ENCODE measurements at places on chromosomes 4 and X. TPM values are rescaled to one million over a fixed set of nuclear protein-coding genes. Genes with fewer than 3 reads are reported as not detected.

Gene SSX1
- not detected for polyA plus RNA-seq

DNA sequence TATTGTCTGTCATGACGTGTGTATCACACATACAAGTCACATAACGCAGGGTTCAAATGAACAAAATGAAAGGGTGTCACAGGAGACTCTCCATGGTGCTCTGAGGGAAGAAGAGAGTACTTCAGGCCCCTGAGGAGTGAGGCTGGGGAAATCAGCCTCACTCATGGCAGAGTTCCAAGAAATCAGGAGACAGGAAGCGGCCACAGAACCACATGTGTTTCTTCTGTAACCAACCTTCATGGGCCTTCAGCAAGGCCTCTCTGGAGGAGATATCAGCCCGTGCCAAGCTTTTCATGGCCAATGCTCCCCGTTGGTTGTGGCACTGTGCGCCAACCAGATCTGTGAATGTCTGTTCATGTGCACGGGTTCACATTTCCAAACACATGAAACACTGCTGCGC is 76.0 kb downstream of the NAT8L start:
- peak; percentile 49 for DNase-seq

DNA sequence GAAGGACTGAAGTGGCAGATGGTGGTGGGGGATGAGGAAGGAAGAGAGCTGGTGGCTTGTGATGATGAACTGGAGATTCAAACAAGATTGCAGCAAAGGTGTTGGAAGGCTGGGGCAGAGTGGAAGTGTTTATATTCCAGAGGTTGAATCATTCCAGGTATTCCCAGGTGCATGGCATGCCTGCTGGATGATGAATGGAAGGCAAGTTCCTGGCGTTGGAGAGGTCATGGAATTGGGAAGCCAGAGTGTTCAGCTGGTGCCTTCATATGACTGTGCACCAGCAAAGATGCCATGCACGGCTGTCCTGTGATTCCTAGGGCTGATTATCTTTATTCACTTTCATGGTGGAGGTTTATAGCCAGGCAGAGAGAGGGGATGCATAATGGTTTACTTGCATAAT is 135.8 kb upstream of the PUDP start:
- no peak for DNase-seq

Gene CLDN2
- polyA plus RNA-seq, result 0.03 TPM

DNA sequence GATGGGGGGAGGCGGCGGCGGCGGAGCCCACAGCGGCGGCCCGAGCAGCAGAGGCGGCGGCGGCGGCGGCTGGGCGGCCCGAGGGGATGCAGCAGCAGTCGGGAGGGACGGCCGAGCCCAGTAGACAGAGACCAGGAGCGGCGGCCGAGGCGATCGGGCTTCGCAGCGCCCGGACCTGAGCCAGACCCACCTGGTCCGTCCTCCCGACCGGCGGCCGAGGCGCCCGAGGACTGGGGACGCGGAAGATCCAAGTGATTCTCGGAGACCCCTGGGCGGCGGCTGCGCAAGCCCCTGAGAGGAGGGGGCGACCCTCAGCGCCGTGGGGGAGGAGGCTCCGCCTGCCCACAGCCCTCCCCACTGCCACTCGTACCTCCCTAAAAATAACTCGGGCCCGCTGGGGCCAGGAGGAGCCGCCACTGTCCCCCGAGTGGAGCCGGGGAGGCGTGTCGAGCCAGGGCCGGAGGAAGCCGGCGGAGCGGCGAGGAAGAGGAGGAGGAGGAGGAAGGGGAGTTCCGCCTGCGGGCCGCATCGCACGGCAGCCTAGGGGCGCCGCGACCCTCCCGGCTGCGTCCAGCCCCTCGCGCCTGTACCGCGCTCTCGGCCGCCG is 608 bp downstream of the RAPGEF2 start:
- peak; percentile 13 for DNase-seq

DNA sequence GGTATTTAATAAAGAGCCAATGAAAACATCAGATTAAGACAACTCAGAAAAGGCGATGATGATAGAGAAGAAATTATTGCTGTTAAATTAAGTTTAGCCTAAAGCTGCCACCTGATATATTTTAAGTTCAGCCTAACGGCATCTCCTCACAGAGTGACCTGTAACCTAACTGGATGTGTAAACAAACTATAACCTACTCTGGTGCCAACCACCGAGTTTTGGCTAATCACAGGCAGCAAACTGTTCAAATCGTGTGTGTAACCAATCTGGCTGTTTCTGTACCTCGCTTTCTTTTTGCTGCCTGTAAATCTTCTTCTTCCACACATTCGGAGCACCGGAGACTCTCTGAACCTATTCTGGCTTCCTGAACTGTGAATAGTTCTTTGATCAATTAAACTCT is 37.8 kb upstream of the MED14 start:
- no peak for DNase-seq

DNA sequence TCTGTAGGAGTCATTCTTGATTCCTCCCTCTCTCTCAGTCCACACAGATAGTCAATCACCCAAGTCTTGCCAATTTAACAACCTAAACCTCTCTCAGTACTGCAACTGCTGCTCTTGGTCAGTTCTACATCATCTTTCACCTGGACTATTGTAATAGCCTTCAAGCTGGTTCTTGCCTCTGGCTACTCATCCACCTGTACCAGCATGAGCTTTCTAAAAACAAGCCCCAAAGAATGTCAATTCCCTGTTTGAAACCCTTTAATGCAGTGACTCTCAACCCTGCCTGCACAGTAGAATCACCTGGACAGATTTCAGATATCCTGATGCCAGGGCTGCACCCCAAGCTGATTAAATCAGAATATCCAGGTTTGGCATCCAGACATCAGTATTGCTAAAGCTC is 48.3 kb downstream of the VGLL1 start:
- DNase-seq, result no peak

GRCh38 chr4:172631832-172632231 is 536.8 kb upstream of the GALNT7 start:
- DNase-seq, result no peak

DNA sequence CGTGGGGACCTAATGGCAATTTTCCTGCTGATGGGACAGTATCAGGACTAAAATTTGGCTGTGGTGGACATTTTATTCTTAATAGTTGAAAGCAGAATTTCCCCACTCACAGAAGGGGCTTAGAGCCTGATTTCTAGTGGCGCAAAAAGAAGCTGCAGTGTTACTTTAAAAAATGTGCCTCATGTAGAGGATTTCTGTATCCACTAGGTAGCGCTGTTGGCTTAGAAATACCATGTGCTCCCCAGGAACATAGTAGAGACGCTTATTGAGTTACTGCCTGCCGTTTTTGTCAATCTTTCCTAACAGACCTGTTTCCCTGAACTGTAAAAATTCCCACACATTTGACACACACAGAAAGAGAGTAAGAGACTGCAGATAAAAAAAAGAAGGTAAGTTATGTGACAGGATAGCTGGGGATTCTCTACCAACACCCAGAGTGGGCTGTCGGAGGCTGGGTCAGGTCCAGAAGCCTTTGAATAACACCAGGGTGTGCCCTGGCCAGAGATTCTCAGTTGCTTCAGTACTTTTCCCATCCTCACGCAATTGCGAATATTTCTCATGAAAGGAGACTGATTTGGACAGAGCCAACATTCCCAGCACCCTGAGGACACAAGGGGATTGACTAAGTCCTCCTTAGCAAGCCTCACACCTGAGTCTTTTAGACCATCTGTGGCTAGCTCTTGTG is 88.4 kb downstream of the ZXDA start:
- peak; percentile 55 for DNase-seq

Gene KLKB1
- polyA plus RNA-seq, result not detected

Gene UNC5C
- polyA plus RNA-seq, result not detected

DNA sequence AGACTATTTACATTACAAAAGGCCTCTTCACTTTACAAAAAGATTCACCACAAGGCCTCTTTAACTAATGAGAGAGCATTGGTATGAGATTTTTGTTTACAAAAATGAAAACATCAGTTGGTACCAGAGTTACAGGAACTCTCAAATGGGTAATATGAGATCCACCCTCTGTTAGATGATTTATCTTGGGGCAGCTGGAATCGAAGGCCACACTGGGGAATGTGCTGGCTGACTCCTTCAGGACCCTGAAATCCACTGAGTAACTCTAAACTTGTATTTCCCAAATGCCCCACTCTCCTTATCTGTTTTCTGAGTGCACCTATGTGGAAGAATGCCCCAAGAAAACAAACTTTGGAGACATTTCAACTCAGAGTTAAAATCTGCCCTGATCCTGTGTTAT is 232.9 kb upstream of the F9 start:
- no peak for DNase-seq

DNA sequence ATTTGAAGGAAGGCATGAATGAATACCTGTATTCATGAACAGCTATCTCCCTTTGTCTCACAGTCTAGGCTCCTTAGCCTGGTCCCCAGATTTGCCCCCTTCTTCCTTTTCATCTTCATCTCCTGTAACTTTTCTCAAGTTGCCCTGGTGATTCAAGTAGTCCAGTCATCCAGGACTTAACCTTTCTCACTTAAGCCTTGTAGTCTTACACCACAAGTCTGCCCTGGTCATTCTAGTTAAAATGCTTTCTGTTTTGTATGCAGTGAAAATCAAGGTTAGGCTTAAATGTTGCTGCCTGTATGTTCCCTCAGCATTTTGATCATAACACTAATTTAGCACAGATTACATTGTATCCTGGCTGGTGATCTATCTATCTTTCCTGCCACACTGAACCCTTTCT is 58.5 kb upstream of the SLC7A11 start:
- peak; percentile 41 for DNase-seq

DNA sequence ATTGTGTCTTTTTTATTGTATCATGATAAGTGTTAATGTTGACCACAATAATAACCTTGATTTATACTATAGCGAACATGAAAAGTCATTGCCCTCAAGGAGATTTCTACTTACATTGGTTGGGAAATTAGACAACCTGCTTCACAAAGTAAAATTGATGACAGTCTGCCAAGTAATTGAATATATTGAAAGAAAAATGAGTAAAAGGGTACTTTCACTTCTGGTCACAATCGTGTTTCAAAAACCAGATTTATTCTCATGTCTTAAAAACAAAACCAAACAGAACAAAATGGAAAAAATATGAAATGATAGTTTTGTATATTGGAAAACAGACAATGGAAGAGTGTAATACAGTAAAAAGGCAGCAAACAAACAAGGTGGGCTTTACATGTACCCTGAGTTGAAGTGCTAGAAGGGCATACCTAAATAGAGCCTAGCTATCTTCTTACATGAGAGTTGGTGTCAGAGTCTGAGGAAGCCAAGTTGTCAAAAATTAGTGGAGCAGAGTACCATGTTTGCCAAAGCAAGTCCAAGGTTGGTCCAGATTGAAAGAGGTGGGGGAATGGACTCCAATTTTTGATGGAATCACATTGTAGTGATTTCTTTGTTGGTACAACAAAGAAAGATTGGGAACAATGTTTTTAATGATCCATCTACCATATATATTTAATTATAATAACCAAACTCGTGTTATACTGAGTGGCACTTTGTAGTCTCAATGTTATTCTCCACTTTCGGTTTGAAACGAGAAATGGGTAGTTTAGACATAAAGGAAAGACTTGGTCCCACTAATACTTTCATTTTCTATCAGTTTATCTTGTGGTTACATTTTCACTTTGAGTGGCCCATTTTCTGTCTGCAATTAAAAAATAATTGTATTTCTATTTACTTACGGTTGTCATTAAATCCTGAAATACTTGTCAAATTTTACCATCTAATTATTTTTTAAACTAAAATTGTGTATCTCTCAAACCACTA is 775.6 kb downstream of the STIM2 start:
- no peak for DNase-seq

Gene CTAG1B
- not detected for polyA plus RNA-seq

- no peak for DNase-seq
Measured at GRCh38 chrX:67384403-67384802, 159.4 kb upstream of the AR start.

Gene BCLAF3
- polyA plus RNA-seq, result 1.0 TPM

Measured in IMR-90 (cell line).